Activated T-helper 2 cell treated with anti-CD3 and anti-CD28 coated beads, Interferon-gamma antibody, Interleukin-2, Interleukin-4, amounts not matched to agents 10 μg/mL and 5 μg/mL and 100 μg/mL, durations not matched to agents 14 hours and 24 hours and 36 hours (primary cell): ENCODE measurements at places on chromosomes 7 and 10. TPM values are rescaled to one million over a fixed set of nuclear protein-coding genes. Genes with fewer than 3 reads are reported as not detected.
A peak's percentile ranks its signal among the peaks of the same experiment; 100 is the strongest.

- no peak overlapping the region for H3K27ac ChIP-seq
- no peaks in the 10 kb centered on the region for H3K36me3 ChIP-seq
- peaks cover 12% of the 10 kb centered on the region for H3K4me1 ChIP-seq
- no peak for DNase-seq
These were observed 232.2 kb downstream of the TCERG1L start for GRCh38 chr10:131079314-131079713.

- no peak for DNase-seq
- no peaks in the 10 kb centered on the region for H3K4me1 ChIP-seq
- no peaks in the 10 kb centered on the region for H3K27me3 ChIP-seq
- no peak overlapping the region for H3K4me3 ChIP-seq
These were observed 307.2 kb downstream of the HGF start for GRCh38 chr7:81462672-81463071.

DNA sequence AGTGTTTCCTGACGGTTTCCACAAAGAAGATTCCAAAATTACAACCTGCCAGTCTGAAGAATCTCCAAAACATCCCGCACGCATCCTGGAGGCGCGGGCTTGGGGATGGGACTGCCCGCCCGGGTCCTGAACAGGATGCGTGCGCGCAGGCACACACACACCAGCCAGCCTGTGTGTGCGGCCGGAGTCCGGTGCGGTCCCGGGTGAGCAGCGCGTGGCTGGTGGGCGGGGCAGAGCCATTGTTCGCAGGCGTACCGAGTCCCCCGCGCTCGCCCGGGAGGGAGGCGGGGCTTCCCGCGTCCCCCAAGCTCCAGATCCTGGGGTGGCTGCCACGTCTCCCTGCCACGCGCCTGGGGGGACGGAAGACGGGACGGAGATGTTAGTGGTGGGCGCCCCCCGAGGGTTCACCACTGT is 675 bp upstream of the SCD start:
- DNase-seq: peak; percentile 69
- H3K36me3 ChIP-seq: peaks cover 44% of the 10 kb centered on the region
- peak overlapping the region; percentile 100 for H3K4me3 ChIP-seq
- peaks cover 51% of the 10 kb centered on the region for H3K4me1 ChIP-seq
- H3K27me3 ChIP-seq: no peaks in the 10 kb centered on the region

- no peaks in the 10 kb centered on the region for H3K4me1 ChIP-seq
- no peaks in the 10 kb centered on the region for H3K36me3 ChIP-seq
- no peak for DNase-seq
- no peak overlapping the region for H3K27ac ChIP-seq
These were observed 1079.9 kb upstream of the LRRTM3 start for GRCh38 chr10:65845916-65846315.

The KCP gene
- total RNA-seq: not detected in 2 replicates

DNA sequence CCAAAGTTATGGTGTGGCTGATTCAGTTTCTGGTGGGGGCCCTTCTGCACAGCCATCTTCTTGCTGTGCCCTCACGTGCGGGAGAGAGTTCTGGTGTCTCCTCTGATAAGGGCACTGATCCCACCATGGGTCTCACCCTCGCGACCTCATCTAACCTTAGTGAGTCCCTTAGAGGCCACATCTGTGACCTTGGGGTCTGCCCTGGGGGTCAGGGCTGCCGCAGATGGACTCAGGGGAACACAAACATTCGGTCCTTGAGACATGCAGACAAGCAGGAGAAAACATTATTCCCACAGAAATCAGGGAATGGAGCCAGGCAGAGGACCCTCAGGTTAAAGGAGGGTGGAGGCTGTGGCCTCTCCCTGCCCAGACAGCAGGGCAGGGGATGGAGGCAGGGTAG is 177.9 kb downstream of the DNAJB6 start:
- no peak overlapping the region for H3K4me3 ChIP-seq
- peaks cover 18% of the 10 kb centered on the region for H3K27me3 ChIP-seq
- no peak for DNase-seq
- no peaks in the 10 kb centered on the region for H3K36me3 ChIP-seq

- peaks cover 55% of the 10 kb centered on the region for H3K4me1 ChIP-seq
- H3K36me3 ChIP-seq: peaks cover 14% of the 10 kb centered on the region
- DNase-seq: peak; percentile 1
- H3K27ac ChIP-seq: no peak overlapping the region
- no peaks in the 10 kb centered on the region for H3K27me3 ChIP-seq
These were observed 93.6 kb downstream of the VOPP1 start for GRCh38 chr7:55478700-55479099.

The CRHR2 gene
- not detected in 2 replicates for total RNA-seq

The TMEM178B gene
- total RNA-seq: 0.30 and 0.41 TPM in 2 replicates

The GOT1 gene
- total RNA-seq: 30.1 and 35.1 TPM in 2 replicates

The GBF1 gene
- 47.9 and 49.2 TPM in 2 replicates for total RNA-seq

The SLC13A4 gene
- total RNA-seq: not detected in 2 replicates

DNA sequence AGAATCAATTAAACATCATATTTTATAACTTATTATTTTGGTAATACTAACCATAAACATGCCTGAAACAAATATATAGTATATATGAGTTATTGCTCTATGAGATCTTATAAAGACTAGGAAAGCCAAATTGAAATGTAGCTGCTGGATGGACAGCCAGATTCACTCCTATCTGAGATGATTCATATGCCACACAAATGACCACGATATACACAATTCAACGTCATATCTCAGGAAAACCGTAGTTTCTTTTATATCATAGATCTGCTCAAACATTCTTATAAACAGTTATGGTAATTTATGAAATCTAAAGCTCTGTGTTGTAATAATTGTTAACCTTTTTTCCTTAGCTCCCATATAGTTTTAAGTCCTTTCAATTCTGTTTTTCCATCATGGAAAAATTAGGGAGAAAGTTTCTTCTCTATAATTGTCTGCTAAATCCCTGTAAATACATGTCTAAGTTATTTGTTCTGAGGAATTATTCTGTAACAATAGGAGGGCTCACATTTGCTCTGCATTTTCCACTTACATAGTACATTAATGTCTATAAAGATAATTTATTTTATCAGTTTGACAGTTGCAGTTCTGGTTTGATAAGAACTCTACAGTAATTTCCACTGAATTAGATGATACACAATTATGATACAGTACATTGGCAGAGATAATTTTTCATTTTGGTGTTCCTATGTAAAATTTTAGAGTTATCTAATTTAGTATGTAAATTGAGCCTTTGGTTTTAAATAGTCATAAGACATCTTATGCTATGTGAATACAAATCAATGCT is 42.7 kb downstream of the GNAT3 start:
- no peaks in the 10 kb centered on the region for H3K27me3 ChIP-seq
- no peaks in the 10 kb centered on the region for H3K36me3 ChIP-seq
- DNase-seq: no peak

- no peak overlapping the region for H3K27ac ChIP-seq
- H3K36me3 ChIP-seq: no peaks in the 10 kb centered on the region
- no peak overlapping the region for H3K4me3 ChIP-seq
- no peaks in the 10 kb centered on the region for H3K27me3 ChIP-seq
These were observed 214.8 kb upstream of the CTBP2 start for GRCh38 chr10:125375210-125375609.

DNA sequence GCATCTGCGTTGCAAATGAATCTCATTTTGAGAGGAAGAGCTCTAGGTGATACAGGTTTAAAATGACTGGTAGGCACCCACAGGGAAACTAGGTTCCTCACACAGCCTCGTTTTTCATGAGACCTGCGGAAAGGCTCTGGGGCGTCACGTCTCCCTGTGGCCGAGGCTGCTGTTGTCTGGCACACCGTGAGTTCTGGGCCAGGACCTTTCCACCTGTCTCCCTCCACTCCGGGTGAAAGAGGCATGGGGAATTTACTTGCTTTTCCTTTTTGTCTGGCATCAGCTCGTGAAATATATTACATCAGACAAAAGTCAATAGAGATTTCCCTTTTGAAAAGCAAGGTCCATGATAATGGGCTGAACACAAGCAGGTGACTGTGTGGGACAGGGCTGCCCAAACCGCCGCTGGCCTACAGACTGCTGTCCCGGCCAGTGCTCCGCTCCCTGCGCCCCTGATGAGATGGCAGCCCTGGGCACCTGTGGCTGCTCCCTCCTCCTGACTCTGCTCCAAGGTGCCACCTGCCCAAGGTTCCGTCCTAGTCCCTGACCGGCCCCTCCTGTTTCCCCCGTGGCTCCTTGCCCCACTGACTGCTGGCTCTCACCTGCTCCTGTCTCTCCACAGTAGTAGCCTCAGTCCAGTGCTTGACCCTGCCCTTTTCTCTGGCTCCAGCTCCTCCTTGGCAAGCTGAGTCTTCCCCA is 109.6 kb downstream of the NKX6-2 start:
- no peaks in the 10 kb centered on the region for H3K36me3 ChIP-seq
- no peak for DNase-seq
- H3K27ac ChIP-seq: no peak overlapping the region
- H3K4me1 ChIP-seq: no peaks in the 10 kb centered on the region

DNA sequence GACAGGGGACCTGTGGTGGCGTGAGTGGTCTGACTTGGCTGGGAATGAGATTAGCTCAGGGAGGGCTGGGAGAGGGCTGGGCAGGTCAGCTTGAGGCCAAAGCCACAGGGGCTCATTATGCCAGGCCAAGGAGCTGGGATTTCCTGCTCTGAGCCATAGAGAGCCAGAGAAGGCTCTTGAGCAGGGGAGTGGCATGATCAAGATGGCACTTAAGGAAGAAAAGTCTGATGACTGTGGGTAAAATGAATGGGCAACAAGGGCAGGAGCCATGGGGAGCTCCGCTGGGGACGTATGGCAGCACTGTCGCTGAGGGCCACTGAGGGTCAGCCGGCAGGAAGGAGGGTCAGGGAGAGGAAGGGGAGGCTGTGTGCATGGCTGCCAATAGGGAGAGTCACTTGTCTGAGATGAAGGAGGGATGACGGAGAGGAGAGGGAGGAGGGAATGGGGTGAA is 5.8 kb downstream of the ANTXRL start:
- no peak for DNase-seq
- H3K27me3 ChIP-seq: no peaks in the 10 kb centered on the region
- no peak overlapping the region for H3K4me3 ChIP-seq
- H3K36me3 ChIP-seq: no peaks in the 10 kb centered on the region
- H3K4me1 ChIP-seq: peaks cover 2% of the 10 kb centered on the region

DNA sequence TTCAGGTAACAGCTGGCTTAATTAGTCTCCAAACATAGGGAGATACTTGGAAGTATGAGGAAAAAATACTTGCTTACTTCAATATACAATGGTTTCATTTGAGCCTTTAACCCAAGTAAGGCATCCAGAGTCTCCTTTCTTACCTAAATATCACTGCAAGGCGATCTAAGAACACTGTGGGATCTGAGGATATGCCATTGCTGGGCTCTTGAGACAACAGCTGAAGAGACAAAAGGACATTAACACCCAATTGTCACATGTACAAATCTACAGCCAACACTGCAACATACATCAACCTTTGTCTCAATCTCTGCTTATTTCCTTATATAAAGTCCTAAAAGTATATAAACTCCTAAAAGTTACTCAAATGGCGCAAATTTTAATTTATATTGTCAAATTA is 44.4 kb downstream of the IRF5 start:
- no peaks in the 10 kb centered on the region for H3K27me3 ChIP-seq
- H3K27ac ChIP-seq: no peak overlapping the region
- no peaks in the 10 kb centered on the region for H3K4me1 ChIP-seq
- no peak for DNase-seq

- peaks cover 4% of the 10 kb centered on the region for H3K4me1 ChIP-seq
- H3K4me3 ChIP-seq: peak overlapping the region; percentile 60
- DNase-seq: no peak
- peaks cover 45% of the 10 kb centered on the region for H3K27me3 ChIP-seq
These were observed 2.3 kb downstream of the C1QL3 start for GRCh38 chr10:16519250-16519907.

The RNF148 gene
- not detected in 2 replicates for total RNA-seq

DNA sequence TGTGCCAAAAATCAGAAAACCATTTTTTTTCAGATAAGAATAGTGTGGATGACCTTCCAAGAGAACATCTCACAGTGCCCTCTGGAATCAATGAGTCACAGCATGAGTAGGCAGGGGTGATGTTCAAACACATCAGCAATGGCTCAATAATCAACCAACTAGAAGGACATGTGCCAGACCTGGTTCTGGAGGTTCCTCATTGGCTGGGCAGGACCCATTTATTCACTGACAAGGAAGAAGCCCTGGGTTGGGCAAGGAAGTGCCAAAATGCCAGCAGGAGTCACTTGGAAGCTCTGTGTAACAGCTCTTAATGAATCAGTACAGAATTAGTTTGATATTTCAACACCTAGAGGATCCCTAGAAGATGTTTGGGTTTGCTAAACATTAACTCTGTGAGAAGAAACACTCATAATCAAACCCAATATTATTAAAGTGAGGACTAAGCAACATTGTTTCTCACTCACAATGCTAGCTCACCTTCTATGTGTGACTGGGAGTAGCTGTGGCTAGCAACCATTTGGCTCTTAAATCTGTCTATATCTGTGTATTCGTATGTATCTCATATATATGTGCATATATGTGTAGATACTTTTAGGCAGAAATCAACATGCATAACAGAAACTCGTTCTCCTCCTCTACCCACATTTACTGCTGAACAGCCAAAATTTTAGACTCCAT is 72.3 kb upstream of the APBB1IP start:
- H3K27me3 ChIP-seq: peaks cover 9% of the 10 kb centered on the region
- peaks cover 2% of the 10 kb centered on the region for H3K4me1 ChIP-seq
- DNase-seq: no peak
- H3K27ac ChIP-seq: no peak overlapping the region
- H3K4me3 ChIP-seq: no peak overlapping the region
- H3K36me3 ChIP-seq: no peaks in the 10 kb centered on the region
